ENCODE measurements at places on chromosomes 4 and X. TPM values are rescaled to one million over a fixed set of nuclear protein-coding genes. Genes with fewer than 3 reads are reported as not detected.

GRCh38 chrX:82081027-82081426, 879.1 kb downstream of the SH3BGRL start:
- DNase-seq = no peak

- no peak for DNase-seq
These were observed 182.2 kb downstream of the BMPR1B start for GRCh38 chr4:94939791-94940519.

DNA sequence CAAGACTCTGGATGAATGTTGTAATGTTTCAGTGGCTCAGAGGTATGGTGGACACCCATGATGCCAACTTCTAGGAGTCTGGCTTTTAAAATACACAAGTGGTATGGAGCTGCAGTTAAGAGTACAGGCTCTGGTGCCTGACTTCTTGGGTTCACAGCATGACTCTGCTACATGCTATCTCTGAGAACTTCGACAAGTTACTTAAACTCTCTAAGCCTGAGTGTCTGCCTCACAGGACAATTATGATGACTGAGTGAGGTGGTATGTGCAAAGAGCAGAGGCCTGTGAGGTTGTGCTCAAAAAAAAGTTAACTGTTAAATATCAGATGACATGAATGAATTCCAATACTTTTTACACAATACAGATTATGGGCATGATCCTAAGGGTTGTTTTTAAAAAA, 90.9 kb upstream of the SRD5A3 start:
- DNase-seq = no peak

PDHA1 gene
- 249 TPM for total RNA-seq

F8A3 gene
- total RNA-seq = 0.24 TPM

Measured in HepG2 (cell line).